Stimulated activated CD8-positive, alpha-beta memory T cell treated with anti-CD3 and anti-CD28 coated beads, Interleukin-4, amount 100 ng/mL, for 4 hours (primary cell): ENCODE measurements at places on chromosomes 3 and 15.

- DNase-seq = no peak
Measured at GRCh38 chr3:64809086-64809485, 121.3 kb upstream of the ADAMTS9 start.

GRCh38 chr3:119350114-119350513 is 55.9 kb downstream of the ARHGAP31 start:
- DNase-seq = no peak

DNA sequence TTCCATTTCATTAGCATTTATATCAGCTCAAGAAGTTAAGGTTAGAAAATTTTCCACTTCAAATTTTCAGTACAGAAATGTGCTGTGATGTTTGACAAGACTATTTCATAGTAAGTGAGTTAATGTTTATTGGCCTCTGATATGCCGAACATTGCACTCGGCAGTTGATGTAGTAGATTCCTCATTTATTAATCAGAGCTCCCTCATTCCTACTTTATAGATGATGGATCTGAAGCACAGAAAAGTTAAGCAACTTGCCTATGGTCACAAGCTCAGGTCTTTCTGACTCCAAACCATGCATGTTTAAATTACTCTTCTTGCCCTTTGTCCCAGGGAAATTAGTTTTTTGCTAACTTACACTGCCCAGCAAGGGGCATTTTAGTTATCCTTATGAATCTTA is 92.0 kb downstream of the ATG7 start:
- no peak for DNase-seq

DNA sequence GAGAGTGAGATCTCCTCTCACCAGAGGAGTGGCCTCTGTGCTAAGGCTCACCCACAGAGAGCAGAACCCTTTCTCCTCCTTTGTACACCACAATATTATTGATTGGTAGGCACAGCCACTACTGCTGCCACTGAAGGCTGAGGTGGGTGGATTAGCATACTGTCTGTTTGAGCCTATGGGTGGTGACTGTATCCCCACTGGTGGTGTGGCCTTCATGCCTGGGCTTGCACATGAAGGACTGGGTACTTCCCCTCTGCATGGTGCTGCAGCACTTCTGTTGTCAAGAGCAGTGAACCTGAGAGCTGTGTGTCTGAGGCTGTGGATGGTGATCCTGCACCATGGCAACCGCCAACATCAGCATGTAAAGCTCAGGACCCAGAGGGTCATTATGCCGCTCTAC is 35.7 kb upstream of the NECTIN3 start:
- no peak for DNase-seq

- peak; percentile 32 for DNase-seq
Measured at GRCh38 chr3:11096266-11097139, 57.8 kb upstream of the HRH1 start.

DNA sequence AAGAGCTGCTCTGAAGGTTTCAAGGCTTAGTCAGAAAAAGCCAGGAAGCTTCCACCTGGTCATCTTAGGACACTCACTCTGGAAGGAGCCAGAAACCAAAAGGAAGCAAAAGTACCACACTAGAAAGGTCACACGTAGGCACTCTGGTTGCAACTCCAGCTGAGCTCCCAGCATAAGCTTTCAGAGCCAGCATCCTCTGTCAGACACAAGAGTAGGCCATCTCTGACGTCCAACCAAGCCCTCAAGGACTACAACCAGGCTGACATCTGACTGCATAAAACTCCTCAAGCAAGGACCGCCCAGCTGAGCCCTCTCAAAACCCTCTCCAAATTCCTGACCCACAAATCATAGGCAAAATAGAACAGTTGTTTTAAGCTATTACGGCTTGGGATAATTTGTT is 12.8 kb downstream of the SH3BP5 start:
- DNase-seq = no peak

DNA sequence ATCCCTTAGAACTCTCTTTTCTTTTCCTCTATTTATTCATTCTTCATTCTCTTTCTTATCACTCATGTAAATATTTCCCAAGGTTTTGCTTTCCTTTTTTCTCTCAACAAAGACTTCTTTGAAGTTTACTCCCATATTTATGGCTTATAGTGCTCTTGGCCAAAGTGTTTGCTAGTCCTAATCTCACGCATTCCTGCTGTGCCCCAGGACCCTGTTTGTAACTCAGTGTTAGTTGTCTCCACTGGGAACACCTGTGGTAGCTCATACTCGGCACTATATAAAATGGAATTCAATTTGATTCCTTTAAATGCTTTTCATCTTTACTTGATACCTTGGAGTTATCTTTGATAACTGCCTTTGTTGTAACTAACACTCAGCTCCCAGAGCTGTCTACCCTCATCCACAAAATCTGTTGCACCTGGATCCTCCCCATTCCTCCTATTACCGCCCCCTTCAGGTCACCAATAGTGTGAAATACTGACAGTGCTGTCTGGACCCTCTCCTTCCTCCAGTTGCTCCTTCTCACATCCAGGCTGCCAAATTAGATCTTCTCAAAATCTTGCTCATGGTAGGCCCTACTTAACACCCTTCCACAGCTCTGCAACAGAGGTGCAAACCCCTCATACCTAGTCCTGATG is 76.8 kb downstream of the TIGIT start:
- no peak for DNase-seq

DNA sequence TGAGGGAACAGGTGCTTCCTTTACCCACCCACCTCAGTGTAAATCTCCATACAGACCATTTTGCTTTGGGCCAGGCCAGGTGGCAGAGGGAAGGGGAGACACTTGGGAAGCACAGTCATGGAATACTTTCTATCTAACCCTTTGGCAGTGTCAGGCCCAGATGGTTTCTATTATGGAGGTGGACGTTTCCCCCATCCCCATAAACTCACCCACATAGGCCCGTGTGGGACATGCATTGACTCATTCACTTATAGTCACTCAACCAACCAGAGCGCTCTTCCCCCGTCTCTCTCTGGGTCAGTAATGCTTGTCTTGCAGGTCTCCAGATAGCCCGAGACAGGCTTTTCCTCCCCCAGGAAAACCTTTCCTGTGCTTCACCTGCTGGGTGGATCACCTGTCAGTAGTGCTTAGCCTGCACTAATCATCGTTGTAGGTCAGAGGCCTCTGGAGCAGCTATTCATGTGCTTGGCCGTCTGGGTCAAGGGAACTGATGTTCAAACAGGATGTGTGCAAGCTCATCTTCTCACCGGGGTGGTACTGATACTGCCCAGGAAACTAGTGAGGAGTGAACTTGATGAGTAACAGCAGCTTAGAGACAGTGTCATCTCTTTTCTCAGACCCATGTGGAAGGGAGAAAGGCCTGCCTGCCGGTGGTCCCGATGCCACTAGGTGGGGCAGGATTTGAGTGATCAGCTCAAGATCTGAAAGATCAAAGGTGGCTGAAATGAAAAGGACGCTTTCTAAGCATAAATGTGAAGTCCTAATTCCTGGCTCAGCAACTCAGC is 67.1 kb downstream of the CEMIP start:
- no peak for DNase-seq

DNA sequence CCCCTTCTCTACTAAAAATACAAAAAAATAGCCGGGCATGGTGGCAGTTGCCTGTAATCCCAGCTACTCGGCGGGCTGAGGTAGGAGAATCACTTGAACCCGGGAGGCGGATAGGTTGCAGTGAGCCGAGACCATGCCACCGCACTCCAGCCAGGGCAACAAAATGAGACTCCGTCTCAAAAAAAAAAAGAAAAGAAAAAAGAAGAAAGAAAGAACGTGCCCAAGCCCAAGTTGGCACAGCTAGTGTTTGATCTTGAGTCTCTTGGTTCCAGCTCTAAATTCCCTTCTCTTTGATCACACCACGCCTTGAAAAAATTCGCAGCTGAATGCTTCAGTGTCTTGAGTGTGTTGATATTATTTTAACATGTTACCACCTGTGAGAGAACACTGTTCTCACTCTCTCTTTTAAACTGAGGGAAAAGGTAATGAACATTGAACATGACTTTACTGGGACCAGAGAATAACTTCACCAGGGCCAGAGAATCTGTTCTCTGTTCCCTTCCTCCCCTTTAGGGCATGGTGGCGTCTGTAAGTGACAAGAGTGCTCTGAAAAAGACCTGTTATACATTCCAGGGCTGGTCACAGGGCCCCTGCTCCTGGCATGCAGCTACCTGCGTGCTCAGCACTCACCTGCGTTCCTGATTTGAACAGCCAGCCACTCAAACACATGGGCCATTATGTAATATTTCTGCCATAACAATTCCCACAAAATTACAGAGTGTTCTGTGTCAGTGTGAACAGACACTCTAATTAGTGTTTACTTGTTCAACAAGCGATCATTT is 19.0 kb downstream of the SLCO3A1 start:
- no peak for DNase-seq

DNA sequence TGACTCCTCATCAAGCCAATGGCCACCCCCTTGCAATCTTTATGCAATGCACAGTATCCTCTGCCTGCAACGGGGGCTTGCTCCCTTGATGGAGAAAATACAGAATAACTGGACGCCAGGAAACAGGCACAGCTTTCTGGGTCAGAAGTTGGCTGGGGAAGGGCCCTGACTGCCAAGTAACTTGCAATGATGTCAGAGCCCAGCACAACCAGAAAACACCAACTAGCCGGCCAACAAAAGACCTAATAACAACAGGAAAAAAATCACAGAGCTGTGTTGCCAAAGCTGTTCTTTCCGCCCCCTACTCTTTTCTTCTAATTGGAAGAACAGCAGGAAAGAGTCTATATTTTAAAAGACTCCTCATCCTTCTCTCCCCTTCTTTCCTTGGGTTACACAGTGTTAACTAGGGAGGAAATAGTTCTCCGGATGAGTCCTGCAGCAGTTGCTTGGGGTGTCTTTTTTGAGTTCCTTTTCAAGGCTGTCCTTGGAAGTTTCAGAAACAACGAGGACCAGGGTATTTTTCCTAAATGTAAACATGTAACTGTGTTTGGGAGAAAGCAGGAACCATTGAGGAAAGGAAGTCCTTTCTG is 1.4 kb upstream of the SEMA6D start:
- DNase-seq = no peak

DNA sequence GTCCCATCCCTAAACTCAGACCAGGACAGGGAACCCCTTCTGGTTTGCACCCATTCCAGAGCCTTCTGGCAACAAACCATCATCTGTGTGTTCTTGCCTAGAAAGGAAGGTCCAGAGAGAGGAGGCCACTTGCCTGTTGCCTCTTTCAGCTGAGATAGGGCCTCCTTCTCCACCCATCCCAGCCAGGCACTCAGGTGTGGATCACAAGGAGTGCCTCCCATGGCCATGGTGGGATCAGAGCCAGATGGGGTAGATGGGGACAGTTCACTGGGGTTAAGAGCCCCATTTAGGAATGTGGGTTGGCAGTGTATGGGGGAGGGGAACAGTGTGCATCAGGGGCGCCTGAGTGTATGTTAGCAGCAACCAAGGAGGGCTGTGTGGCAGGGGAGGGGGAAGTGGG is 8.9 kb upstream of the CTDSPL start:
- no peak for DNase-seq

- no peak for DNase-seq
Measured at GRCh38 chr3:146280864-146281263, 30.0 kb upstream of the PLSCR4 start.

GRCh38 chr15:90058308-90058707 is 44.0 kb downstream of the IDH2 start:
- no peak for DNase-seq

GRCh38 chr15:51092480-51093040 is 2.1 kb downstream of the TNFAIP8L3 start:
- no peak for DNase-seq

- no peak for DNase-seq
Measured at GRCh38 chr3:32448686-32449474, 53.8 kb downstream of the CMTM6 start.

DNA sequence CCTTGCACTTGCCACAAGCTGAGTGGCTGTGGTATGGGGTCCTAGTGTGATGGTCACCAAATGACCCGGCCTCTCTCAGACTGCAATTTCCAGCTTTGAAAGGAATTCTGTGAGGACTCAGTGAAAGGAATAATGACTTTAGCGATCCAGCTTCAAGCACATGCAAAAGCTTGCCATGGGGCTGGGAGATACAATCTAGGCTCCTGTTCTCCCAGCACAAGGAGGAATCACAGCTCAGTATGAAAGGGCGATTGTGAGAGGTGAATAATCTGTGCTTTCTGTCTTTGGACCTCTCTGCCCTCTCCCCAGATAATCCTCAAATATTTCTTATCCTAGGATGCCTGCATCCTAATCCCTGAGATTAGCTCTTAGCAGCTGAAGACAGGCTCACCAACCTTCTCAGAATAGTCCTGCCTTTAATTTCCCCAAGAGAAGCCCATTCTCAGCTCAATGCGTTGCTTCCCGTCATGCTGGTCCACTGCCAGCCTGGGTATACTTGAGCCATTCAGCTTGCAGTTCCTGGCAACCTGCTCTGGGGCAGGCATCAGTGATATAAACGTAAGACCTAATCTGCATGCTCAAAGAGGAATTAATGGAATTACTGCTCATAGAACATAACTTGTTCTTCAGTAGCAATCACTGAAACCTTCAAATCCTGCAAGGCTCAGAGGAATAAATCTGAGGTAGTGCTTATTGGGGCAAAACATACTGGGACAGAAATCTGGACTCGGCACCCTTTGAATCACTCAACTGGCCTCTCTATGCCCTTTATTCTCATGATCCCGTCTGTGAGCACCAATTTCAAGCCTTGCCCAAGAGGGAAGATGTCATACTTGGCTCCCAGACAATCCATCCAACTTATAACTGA is 15.1 kb downstream of the TLNRD1 start:
- no peak for DNase-seq

DNA sequence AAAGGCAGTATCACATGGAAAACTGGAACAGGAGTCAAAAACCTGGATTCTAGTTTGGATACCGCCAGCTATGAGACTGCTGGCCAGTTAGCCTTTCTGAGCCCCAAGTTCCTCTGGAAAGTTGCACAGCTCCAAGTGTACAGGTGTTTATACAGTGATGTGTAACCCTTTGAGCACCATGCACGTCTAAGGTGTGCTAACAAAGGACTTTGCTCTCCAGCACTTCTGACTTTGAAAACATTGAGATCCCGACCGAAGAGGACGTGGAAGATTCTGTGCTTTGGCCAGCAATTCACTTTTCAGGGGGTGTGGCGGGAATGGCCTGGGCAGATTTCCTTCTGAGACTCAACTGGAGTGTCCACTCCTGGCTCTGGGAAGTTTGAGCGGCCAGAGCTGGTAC is 45.8 kb upstream of the UMPS start:
- no peak for DNase-seq

- DNase-seq = no peak
Measured at GRCh38 chr15:35561308-35561707, 15.3 kb upstream of the DPH6 start.
